ENCODE measurements at places on chromosomes 12 and 14.

- no peak for DNase-seq
These were observed 9.5 kb downstream of the NDRG2 start for GRCh38 chr14:21015312-21015711.

- no peak for DNase-seq
These were observed 53.2 kb upstream of the FBXO21 start for GRCh38 chr12:117243488-117243887.

DNA sequence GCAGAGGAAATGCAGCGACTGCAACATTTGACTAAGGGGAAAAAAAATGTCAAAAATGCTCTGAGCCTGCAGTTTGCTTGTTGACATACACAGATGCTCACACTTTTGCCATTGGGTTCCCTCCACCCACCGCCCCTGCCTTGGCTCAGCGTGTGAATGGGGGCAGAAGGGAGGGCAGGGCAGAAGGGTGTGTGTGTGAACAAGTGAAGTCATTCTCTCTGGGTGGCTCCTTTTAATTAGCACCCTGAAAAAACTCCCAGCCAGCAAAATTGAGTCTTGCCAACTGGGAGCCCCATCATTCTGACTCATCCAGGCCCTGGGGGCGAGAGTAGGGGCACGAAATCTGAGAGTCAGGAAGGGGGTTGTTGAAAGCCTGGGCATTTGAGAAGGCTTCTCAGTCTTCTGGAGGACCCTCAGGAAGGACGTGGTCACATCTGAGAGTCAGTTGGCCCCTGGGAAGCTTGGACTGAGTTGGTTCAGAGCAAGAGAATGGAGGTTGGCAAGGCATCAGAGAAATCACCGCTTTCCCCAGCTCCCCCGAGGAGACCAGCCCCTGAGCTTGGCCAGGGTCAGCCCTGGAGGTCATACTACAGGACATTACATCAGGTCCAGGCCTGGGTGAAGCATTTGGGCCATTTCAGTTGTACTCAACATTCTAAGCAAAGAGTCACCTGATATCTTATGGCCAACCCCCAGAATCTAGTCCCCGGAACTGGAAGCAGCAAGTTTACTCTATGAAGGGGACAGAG lies 22.7 kb upstream of the KRT78 start:
- DNase-seq, result no peak

DNA sequence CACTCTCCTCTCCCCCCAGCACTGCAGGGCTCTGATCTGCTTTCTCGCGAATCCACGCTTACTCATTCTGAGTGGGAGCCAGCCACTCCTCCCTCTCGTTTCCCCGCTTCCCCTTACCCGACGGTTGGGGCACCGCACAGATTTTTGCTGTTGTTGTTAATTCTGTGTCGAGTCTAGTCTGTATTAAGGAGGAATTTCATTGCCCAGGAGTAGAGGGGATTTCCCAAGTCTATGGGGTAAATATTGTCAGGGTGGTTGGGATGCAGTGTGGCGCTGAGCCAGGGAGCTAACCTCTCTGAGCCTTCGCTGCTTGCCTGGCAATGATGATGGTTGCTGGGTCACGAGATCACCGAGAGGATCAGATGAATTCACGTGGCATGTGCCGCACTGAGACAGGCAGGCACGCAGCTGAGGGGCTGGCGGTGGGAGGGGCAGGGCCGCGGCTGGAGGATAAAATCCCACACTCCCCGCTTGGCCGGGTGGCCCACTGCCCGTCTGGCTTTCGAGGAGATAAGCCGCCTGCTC lies 18.5 kb downstream of the NCOR2 start:
- DNase-seq, result no peak

- no peak for DNase-seq
These were observed 413.5 kb downstream of the CCDC91 start for GRCh38 chr12:28603801-28604200.

- no peak for DNase-seq
These were observed 141.6 kb upstream of the PELI2 start for GRCh38 chr14:55976655-55977054.

DNA sequence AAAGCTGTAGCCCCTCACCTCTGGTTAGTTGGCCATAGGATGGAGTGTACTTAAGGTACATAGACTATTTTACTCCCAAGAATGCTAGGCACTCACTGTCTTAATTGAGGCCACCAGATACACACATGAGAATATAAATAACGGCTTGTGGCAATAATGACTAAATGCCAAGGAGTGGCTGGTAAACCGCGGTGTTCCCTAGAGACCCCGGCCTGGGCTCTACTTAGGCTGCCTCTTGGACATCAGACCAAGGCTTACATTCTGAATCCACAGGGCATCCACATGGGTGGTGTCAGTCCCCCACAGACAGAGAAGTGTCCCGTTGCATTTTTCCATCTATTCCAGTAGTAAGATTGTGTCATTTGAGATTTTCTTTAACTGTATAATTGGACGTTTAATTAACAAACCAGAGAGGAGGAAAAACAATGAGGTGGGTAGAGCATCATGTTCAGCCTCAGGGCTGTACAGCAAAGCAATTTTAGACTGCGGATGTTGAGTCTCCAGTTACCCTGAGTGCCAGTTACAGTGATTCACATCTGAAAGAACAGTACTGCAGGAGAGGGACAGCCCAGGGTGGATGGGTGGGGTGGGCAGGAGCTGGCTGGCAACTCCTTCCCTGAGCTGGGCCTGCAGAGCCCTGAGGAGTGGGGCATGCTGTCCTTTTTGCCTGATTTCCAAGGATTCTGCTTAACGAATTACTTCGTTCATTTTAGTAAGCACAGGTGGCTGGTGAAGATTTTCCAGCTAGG lies 20.5 kb downstream of the CKB start:
- DNase-seq, result no peak

- no peak for DNase-seq
These were observed 224.4 kb downstream of the NUBPL start for GRCh38 chr14:31785574-31785973.

DNA sequence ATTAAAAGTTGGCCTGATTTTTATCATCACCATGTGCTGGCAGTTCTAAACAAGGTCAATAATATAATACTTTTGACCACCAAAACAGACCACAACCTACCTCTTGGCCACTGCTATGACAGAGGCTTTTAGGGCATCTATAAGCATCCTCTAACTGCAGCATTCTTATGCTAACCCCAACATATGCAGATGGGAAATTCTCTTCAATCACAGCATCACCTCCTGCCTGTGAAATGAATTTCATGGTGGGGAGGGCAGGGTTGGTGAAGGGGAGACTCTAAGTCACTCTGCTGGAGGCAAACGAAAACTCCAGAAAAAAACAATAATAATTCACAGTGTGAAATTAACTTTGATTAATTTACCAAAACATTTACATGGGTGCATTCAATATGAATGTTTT lies 78.8 kb upstream of the FAR2 start:
- DNase-seq, result no peak

- DNase-seq, result no peak
These were observed 78.3 kb downstream of the NPAS3 start for GRCh38 chr14:33017016-33017415.

- DNase-seq, result no peak
These were observed 13.4 kb upstream of the PTGDR start for GRCh38 chr14:52254086-52254485.

DNA sequence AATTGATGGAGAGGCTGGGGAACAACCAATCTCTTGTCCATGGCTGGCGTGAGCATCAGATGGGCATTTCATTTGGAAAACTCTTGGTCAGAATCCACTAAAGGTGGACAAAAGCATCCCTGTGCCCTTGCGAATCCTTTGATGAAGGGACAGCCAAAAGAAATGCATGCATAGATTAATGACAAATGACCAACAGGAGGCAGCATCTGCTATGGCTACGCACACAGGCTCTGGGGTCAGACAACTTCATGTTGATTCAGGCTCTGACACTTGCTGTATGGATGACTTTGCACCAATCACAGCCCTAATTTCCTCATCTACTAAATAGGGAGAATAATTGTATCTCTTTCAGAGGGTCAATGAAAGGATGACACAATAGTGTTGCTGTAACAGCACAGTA lies 117.5 kb downstream of the ASCL4 start:
- no peak for DNase-seq

GRCh38 chr12:113813229-113813541 lies 152.9 kb downstream of the RBM19 start:
- no peak for DNase-seq

GRCh38 chr12:82277582-82277981 lies 80.6 kb downstream of the CCDC59 start:
- DNase-seq, result no peak

DNA sequence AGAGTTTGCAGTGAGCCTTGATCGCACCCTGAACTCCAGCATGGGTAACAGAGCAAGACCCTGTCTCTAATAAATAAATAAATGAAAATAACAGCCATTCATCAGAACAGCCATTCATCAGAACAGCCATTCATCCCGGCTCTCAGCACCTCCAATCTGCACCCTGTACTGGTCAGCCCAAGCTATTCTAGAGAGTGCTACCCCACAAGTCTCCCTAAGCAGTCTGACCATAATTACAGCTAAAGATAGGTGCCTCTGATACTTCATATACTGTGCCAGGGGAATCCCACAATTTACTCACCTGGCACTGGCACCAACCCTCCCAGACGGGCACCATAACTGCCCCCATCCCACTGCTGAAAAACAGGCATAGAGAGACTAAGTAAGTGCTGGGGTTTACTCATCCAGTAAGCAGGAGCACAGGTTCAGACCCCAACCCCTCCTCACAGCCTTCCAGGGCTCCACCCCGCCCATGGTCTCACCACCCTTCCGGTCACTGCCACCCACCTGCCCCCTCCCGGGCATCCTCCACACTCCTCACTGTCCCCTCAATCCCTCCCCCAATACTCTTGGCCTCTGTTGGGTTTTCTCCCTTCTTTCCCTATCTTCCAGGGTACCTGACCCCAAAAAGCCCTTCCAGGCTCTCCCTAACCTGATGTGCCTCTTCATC lies 15.2 kb upstream of the EIF5 start:
- no peak for DNase-seq

Measured in astrocyte of the cerebellum (primary cell).